Uterus (tissue), 4 donors: ENCODE measurements at places on chromosomes 11 and 22. TPM values are rescaled to one million over a fixed set of nuclear protein-coding genes. Genes with fewer than 3 reads are reported as not detected.

GRCh38 chr11:102143867-102144266 lies 33.6 kb downstream of the YAP1 start:
- no peaks in the 10 kb centered on the region for H3K4me1 ChIP-seq
- H3K36me3 ChIP-seq: no peaks in the 10 kb centered on the region
- H3K27ac ChIP-seq: no peak overlapping the region

GRCh38 chr11:47606731-47607130 lies 12.5 kb upstream of the C1QTNF4 start:
- H3K4me3 ChIP-seq: no peak overlapping the region
- no peak for DNase-seq
- H3K27ac ChIP-seq: peak overlapping the region; percentile 35
- H3K4me1 ChIP-seq: no peaks in the 10 kb centered on the region

- no peak overlapping the region for H3K4me3 ChIP-seq
- no peaks in the 10 kb centered on the region for H3K27me3 ChIP-seq
- DNase-seq: peak; percentile 75
Measured at GRCh38 chr11:3049430-3050243, 7.6 kb downstream of the CARS1 start.

DNA sequence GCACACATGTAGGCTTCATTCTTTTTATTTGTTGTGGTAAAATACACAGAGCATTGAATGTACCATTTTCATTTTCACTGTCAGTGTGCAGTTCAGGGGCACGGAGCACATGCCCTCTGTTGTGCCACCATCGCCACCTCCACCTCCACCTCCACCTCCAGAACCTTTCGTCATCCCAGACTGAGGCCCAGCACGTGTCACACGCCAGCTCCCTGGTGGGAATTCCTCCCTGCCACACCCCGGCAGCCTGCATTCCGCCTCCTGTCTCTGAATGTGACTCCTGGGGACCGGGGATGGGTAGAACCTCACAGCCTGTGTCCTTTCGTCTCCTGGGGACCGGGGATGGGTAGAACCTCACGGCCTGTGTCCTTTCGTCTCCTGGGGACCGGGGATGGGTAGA lies 10.9 kb downstream of the GRAMD4 start:
- no peak overlapping the region for H3K27ac ChIP-seq
- no peaks in the 10 kb centered on the region for H3K27me3 ChIP-seq
- no peak for DNase-seq
- no peaks in the 10 kb centered on the region for H3K36me3 ChIP-seq
- no peak overlapping the region for H3K4me3 ChIP-seq

- no peaks in the 10 kb centered on the region for H3K27me3 ChIP-seq
- no peak overlapping the region for H3K4me3 ChIP-seq
- H3K36me3 ChIP-seq: no peaks in the 10 kb centered on the region
- DNase-seq: no peak
Measured at GRCh38 chr22:44116755-44117684, 63.7 kb upstream of the PARVG start.

GRCh38 chr11:61679893-61680621 lies at the start of gene DAGLA:
Gene DAGLA (plus strand): TSS chr11:61680391. CDS start chr11:61720156, 39,765 bp downstream.
- no peaks in the 10 kb centered on the region for H3K27me3 ChIP-seq
- H3K4me1 ChIP-seq: peaks cover 6% of the 10 kb centered on the region
- no peaks in the 10 kb centered on the region for H3K36me3 ChIP-seq
- peak; percentile 52 for DNase-seq
- H3K4me3 ChIP-seq: peak within 1 kb of the TSS; percentile 44
- peak within 1 kb of the TSS; percentile 49 for H3K27ac ChIP-seq

- peaks cover 34% of the 10 kb centered on the region for H3K4me1 ChIP-seq
- H3K36me3 ChIP-seq: no peaks in the 10 kb centered on the region
- H3K27ac ChIP-seq: peak overlapping the region; percentile 55
- H3K4me3 ChIP-seq: peak overlapping the region; percentile 15
Measured at GRCh38 chr11:133951327-133952198, 5.2 kb downstream of the IGSF9B start.

GRCh38 chr11:126511475-126512115 lies 156.1 kb downstream of the ST3GAL4 start:
- no peaks in the 10 kb centered on the region for H3K4me1 ChIP-seq
- H3K27ac ChIP-seq: no peak overlapping the region
- H3K27me3 ChIP-seq: no peaks in the 10 kb centered on the region
- no peak overlapping the region for H3K4me3 ChIP-seq
- no peak for DNase-seq
- H3K36me3 ChIP-seq: no peaks in the 10 kb centered on the region

DNA sequence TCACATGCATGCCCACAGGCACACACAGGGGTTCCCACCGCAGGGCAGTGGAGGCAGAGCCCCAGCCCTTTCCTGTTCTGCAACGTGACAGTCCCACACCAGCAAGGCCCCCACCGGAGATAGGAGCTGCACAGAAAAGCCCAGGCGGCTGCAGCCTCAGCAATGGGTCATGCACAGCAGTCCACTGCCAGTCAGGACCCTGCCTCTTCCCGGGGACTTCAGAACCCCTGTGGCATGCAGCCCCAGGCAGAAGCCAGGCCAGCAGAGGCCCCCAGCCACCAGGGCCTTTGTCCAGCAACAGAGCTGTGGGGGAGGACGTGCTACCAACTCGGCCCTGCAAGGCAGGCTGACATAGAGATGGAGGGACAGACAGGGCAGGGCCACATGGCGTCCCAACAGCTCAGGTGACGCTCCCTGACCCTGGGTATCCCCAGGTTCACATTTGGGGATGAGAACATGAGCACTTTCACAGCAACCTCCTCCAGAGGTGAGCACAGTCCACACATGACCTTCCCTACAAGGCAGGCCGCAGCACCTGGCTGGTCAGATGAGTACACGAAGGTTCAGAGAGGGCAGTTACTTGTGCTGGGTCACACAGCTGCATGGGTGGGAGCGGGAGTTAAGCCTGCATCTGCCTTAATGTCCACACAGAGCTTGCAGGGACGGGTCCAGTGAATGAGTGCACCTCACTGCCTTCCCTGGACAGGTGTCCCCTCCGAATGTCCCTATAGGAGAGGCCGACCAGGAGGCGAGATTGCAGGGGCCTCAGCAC lies 87.3 kb downstream of the CELSR1 start:
- no peaks in the 10 kb centered on the region for H3K27me3 ChIP-seq
- H3K4me1 ChIP-seq: no peaks in the 10 kb centered on the region
- H3K36me3 ChIP-seq: no peaks in the 10 kb centered on the region
- H3K4me3 ChIP-seq: no peak overlapping the region
- no peak for DNase-seq
- no peak overlapping the region for H3K27ac ChIP-seq

DNA sequence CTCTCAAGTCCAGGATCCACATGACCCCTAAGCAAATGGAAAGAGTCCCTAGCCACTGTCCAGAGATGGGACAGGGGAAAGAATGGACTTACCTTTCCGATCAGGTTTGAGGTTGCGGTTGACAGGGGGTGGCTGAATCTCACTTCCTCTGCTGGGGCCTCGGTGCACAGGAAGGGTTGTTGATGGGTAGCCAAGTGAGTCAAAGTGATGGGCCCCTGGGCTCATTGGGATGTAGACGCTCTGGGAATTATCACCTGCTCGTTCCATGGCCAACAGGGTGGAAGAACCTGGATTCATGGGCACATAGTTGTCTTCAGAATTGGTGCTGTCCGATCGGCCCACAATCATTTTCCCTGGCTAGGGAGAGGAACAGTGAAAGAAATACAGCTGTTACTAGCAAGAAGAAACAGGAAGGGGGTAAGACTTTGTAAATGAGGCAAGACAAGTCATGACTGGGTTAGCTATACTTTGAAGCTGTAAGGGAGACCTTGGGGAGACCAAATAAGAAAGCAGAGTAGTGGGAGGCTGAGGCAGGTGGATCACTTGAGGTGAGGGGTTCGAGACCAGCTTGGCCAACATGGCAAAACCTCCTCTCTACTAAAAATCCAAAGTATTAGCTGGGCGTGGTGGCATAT lies 34.7 kb downstream of the USP35 start:
- no peak for DNase-seq
- no peak overlapping the region for H3K27ac ChIP-seq
- H3K4me1 ChIP-seq: no peaks in the 10 kb centered on the region
- no peak overlapping the region for H3K4me3 ChIP-seq
- no peaks in the 10 kb centered on the region for H3K36me3 ChIP-seq

DNA sequence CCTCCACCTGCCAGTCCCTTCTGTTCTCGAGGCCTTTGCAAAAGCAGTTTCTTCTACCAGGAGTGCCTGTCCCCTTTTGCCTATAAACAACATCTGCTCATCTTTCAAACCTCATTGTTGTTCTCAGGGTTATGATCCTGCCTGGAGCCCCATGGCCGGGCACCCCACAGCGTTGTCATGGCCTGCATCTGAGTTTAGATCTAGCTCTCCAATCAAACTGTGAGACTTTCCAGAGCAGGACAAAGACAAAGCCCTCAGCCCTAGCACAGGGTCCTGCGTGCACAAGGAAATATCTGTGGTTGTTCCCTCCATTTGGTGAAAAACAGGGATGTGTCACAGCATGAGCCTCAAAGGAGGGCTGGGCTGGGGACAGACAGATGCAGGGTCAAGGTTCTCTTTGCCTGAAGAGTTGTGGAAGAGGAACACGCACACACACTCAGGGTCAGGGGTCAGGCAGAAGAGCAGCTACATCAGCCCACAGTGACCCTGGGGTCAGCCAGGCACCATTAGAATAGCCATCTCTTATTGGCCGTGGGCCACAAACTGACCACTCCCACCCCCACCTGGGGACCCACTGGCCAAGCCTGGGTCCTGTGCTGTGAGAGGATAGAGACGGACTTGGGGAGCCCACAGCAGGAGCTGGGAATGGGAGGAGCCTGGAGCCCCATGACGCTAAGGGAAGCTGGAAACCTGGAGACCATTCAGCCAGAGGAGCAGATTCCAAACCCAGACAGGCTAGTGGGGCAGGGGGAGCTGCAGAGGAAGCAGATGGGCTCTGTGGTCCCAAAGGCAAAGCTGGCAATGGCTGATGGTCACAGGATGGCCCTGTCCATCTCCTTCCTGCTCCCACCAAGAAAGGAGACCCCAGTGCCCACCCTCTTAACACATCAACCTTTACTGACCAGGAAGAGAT lies 99.4 kb downstream of the PDE2A start:
- no peaks in the 10 kb centered on the region for H3K4me1 ChIP-seq
- no peak for DNase-seq
- H3K27ac ChIP-seq: no peak overlapping the region
- no peak overlapping the region for H3K4me3 ChIP-seq
- no peaks in the 10 kb centered on the region for H3K27me3 ChIP-seq

GRCh38 chr22:46180370-46181137 lies 30.2 kb downstream of the PPARA start:
- H3K27ac ChIP-seq: no peak overlapping the region
- H3K27me3 ChIP-seq: no peaks in the 10 kb centered on the region
- no peaks in the 10 kb centered on the region for H3K36me3 ChIP-seq
- DNase-seq: no peak
- no peaks in the 10 kb centered on the region for H3K4me1 ChIP-seq
- H3K4me3 ChIP-seq: no peak overlapping the region

- no peaks in the 10 kb centered on the region for H3K4me1 ChIP-seq
- H3K27me3 ChIP-seq: no peaks in the 10 kb centered on the region
- no peak for DNase-seq
- H3K4me3 ChIP-seq: no peak overlapping the region
- H3K27ac ChIP-seq: no peak overlapping the region
Measured at GRCh38 chr11:9210922-9211320, 54.2 kb downstream of the DENND5A start.

DNA sequence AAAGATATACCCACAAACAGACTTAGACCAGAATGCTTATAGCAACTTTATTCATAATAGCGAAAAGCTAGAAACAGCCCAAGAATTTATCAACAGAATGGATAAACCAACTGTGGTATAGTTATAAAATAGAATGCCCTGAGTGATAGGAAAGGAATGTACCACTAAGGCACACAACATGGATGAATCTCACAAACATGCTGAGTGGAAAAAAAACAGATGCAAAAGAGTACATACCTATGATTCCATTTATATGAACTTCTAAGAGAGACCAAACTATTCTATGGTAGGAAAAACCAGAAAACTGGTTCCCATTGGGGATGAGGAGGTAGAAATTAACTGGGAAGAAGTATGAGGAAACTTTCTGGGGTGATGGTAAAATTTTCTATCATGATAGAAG lies 40.4 kb upstream of the GRIK4 start:
- DNase-seq: no peak

DNA sequence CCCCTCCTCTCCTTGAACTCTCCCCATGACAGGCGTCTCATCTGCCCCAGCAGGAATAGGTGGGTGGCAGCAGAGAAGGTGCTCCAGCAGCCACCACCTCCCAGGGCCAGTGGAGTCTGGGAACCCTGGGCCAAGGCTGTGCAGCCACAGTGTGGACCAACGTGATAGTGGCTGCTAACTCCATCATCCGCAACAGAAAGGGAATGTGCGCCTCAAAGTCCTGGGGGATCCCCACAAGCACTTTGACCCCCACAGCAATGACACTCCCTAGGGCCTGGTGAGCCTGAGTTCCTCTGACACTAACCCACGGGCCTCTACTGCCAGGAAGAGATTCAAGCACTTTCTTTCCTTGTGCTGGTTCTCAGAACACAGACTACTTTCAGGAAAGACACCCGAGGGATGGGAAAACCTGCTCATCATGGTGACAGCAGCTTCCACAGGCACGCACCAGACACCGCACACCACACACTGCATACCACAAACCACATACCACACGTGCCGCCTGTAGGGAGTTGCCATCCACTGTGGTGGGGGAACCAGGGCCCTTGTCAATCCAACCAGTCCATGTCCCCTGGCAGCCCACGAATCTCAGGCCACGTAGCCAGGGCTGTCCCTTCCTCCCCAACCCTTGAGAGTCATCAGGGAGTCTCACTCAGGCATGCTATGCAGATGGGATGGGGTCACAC lies 3.4 kb upstream of the SLC25A1 start:
- H3K27me3 ChIP-seq: no peaks in the 10 kb centered on the region
- no peak overlapping the region for H3K4me3 ChIP-seq
- no peaks in the 10 kb centered on the region for H3K4me1 ChIP-seq
- no peak for DNase-seq
- H3K27ac ChIP-seq: no peak overlapping the region

- H3K27me3 ChIP-seq: no peaks in the 10 kb centered on the region
- peaks cover 3% of the 10 kb centered on the region for H3K4me1 ChIP-seq
- peak; percentile 60 for DNase-seq
- no peak overlapping the region for H3K4me3 ChIP-seq
Measured at GRCh38 chr11:63567044-63567840, 4.1 kb upstream of the PLAAT2 start.

- no peak overlapping the region for H3K27ac ChIP-seq
- no peaks in the 10 kb centered on the region for H3K27me3 ChIP-seq
- H3K36me3 ChIP-seq: no peaks in the 10 kb centered on the region
- no peak for DNase-seq
Measured at GRCh38 chr11:41983475-41983874, 524.0 kb upstream of the LRRC4C start.

Gene ROBO4
- 96.6 TPM for total RNA-seq

Gene GGT5
- total RNA-seq: 86.8 TPM

Gene MYEOV
- not detected for total RNA-seq

Gene PRR14L
- 62.2 TPM for total RNA-seq

Gene INSC
- 0.24 TPM for total RNA-seq

Gene STIM1
- 114 TPM for total RNA-seq

Gene OR4D5
- total RNA-seq: not detected

Gene MED17
- total RNA-seq: 64.8 TPM
